ENCODE measurements at places on chromosomes 16 and 17. TPM values are rescaled to one million over a fixed set of nuclear protein-coding genes. Genes with fewer than 3 reads are reported as not detected.

CDH3 gene
- 0.32 TPM for total RNA-seq

CACNG5 gene
- not detected for total RNA-seq

XPO6 gene
- total RNA-seq, result 302 TPM

HOXB4 gene
- total RNA-seq, result 2.9 TPM

Data from CD4-positive, CD25-positive, alpha-beta regulatory T cell (primary cell).